ENCODE measurements at places on chromosomes 3 and 15.

- DNase-seq: no peak
These were observed 83.2 kb upstream of the SMAD3 start for GRCh38 chr15:66982250-66982649.

DNA sequence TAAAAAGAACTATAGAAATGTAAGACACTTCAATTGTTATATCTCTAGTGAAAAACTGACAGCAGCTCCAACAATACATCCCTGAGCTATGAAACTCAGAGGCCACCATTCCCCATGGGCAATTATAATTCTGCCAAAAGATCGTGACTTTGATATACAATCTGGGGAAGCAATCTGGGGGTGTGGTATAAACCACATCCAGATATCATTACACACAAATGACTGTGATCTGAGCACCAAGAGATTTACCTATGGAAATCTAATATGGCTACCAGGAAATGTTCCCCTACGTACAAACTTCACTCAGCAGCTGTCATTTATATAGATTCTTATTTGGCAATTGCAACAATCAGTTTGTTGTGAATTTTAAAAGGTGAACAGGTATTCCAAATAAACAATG lies 110.3 kb downstream of the FRMD5 start:
- DNase-seq: no peak

DNA sequence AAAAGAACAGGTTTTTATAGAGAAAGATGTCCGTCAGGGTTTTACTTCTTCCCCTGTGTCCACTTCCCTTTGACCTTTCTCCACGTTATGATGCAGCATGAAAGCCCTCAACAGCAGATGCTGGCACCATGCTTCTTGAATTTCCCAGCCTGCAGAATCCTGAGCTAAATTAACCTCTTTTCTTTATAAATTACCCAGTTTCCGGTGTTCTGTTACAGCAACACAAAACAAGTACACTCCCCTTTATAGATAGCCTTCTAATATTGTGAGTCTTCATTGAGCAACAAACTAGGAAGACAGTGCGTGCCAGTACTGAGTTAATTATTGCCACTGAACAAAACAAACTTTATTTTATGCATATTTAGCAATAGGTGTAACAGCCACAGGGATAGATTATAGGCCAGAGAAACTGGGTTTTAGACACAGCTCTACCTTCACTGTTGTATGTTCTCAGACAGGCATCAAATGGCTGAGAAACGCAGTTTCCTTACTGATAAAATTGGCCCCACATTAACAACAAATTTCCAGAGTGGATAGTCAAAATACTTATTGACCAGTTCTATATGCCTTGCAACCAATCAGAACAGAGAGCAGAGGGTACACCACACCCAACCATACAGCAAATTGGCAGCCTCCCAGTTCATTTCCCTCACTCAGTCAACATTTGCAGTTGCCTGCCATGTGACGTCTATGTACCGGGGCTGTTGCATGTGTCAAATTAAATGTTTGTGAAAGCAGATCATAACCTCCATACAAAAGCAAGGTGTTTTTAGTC lies 14.4 kb upstream of the TBL1XR1 start:
- no peak for DNase-seq

DNA sequence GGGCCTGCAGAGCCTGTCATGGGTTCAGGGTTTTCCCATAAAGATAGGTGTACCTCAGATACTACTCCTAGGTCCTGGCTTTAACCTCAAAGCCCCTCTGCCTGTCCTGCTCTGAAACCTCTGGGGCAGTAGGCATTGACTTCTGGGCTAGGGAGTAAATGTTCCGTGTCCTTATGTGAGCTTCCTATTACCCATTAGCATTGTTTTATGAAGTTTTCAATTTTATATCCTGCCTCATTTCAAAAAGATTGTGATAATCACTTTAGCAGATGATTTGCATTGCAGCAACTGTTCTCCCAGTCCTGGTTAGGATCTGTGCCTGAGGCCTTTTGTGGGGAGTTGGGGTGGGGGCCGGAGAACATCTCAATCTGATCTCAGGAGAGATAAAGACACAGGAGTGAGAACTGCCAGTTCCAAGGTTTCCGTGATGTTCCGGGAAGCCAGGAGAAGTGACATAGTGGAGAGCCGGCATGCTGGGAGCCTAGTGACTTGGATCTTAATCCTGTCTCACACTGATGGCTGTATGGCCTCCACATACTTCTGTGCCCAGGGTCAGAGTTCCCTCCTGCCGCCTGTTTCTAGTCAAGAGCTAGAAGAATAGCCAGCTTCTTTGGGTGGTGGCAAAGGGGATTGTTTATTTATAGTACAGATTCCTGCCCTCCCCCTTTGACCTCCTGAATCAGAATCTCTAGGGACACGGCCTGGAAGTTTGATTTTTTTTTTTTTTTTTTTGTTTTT lies 10.6 kb downstream of the TPM1 start:
- DNase-seq: no peak

- DNase-seq: no peak
These were observed 72.8 kb downstream of the KLF15 start for GRCh38 chr3:126284258-126284904.

DNA sequence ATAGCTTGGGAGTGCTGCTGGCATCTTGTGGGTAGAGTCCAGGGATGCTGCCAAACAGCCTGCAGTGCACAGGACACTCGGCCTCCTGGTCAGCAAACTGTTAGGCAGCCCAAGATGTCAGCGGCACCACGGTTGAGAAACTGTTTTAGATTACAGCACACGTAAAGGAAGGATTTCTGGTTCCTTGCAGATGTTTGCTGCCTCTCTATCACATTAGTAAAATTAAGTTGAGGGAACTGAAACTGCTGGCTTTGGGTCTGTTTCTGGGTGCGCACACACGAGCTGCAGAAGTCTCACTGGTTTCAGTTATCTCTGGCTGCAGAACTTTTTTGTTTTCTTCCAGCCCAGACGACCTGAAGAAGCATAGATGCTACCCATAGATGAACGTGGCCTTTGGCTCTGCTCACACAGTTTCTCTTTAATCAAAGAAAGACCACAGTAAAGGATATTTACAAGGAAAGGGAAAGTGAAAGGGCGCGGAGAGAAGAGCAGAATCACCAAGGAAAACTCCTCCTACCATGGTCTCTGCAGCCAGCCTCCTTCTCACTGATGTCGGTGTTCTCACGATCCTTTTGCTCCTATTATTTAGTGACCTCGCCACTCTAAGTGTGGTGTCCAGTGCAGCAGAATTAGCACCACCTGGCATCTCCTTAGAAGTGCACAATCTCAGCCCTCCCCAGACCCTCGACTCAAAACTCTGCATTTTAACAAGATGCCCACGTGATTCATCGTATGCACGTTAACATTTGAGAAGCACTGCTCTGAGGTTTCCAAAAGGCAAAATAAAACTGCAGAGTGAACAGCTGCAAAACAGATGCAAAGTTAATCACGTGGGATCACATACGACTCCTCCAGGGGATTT lies 50.6 kb upstream of the AKAP13 start:
- peak; percentile 47 for DNase-seq

DNA sequence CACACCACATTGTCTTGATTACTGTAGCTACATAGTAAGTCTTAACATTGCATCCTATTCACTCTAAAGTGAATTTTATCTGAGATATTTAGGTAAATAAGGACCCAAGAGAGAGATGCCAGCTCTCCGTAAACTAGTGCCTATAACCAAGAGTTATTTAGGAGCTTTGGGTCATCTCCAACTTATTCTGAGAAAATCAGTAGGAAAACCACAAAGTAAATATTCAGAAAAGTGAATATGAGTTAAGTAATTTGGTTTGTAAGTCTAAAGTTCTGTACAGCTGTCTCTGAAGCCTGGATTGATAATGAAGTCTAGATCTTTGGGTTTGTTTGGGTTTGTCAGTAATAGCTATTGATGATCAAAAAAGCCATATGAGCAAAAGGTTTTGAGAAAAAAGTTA lies 120.0 kb downstream of the FNDC3B start:
- no peak for DNase-seq

DNA sequence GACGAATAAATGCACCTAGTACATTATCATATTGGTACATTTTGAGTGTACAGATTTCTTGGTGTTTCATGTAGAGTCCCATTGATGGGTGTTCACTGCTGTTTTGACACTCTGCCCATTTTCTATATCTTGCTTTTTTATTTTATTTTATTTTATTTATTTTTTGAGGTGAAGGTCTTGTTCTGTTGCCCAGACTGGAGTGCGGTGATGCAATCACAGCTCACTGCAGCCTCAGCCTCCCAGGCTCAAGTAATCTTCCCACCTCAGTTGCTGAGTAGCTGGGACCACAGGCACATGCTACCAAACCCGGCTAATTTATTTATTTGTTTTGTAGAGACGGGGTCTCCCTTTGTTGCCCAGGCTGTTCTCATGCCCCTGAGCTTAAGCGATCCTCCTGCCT lies 44.2 kb downstream of the DNAJC13 start:
- DNase-seq: no peak

DNA sequence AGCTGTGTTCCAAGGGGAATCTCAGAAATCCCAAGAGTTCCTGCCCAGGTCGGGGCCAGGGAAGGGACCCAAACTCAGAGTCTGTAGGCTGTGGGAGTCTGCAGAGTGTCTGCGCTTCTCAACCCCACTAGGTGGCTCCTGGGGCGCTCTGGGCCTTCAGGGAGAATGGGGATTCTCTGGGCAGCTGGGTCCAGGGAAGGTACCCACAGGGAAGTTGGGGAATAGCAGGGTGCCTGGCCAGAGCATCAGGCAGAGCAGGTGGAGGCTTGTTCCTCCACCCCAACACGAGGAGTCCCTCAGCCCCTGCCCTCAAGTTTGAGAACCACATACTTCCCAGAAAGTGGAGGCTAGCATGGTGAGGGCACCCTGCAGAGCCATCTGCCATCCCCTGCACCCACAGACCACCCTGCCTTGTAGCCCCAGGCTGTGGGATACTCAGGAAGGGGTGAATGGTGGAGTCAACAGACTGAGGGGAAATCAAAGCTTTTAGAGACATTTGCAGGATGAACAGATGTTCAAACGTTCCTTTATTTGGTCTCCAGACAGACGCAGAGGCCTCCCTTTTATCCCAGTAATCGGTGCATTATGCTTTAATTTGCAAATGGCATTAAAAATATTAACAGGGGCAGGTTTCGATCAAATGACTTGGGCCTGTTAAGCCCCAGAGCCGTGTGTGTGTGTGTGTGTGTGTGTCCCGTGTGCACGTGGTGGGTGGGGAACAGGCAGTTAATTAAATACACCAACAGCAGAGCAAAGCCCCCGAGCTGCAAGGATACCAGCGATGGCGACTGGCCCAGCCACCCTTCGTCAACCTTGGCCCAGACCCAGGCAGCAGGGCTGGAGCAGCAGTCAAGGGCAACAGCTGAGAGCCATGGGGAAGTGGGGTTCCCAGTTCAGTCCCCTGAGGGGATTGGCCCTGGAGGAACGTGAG lies 57.7 kb downstream of the DNAJB8 start:
- no peak for DNase-seq

GRCh38 chr15:69200832-69201745 lies 40.7 kb downstream of the GLCE start:
- no peak for DNase-seq

GRCh38 chr3:127673191-127674100 lies 694 bp downstream of the ABTB1 start:
- no peak for DNase-seq

DNA sequence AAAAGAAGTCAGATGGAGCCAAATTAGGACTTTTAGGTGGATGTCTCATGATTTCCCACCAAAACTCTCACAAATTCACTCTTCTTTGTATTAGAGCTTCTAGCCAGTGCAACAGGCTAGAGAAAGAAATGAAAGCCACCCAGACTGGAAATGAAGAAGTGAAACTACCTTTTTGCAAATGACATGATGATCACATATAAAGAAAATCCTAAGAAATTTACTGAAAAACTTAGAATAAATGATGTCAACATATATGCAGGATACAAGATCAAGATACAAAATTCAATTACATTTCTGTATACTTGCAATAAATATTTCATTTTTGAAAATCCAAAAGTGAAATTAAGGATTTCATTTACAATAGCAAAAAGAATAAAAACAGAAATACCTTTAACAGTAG lies 110.8 kb downstream of the LRIG1 start:
- DNase-seq: no peak
